Activated CD8-positive, alpha-beta memory T cell treated with anti-CD3 and anti-CD28 coated beads, Interleukin-2, amount 50 U/mL, for 4 hours (primary cell): ENCODE measurements at places on chromosomes 3 and 15.

DNA sequence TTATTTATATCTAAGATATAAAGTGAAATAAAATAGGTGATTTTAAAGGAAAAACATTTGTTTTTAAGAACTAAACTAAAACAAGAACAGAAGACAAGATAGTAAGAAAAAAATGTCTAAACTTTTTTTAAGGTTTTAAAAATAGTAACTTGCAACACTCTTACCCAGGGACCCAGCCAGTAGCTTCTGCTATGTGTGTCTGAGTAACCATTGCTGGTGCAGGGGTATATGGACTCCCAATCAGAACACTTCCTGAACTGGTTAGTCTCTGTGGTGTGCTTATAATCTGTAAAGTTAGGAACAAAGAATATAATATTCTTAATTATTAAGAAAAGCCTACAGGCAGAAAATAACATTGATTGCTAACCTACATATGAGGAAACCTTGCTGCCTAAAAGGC lies 118.4 kb downstream of the ATP1B3 start:
- DNase-seq = no peak

- no peak for DNase-seq
These were observed 26.3 kb downstream of the MRPS11 start for GRCh38 chr15:88493844-88494243.

DNA sequence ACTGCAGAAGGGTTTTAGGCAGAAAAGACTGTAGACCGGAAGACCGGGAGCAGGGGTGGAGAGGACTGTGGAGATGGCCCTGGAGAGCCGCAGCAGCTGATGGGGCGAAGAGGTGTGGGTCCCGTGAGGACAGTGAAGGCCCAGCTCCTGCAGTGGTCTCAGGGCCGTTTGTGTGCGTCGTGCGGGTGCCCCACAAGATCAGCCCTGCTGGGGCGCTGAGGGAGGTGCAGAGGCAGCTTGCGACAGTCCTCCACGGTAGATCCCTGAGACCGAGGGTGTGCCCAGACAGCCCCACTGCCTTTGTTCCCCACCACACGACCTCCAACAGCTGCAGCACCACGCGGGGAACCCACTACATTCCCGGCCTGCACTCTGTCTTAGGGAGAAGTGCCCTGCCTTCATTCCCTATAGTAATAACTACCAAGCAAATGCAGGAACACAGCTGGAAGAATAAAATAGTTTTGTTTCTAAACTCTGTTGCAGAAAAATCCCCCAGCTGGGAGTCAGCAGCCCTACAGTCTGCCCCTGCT lies 19.0 kb upstream of the CRABP1 start:
- no peak for DNase-seq

DNA sequence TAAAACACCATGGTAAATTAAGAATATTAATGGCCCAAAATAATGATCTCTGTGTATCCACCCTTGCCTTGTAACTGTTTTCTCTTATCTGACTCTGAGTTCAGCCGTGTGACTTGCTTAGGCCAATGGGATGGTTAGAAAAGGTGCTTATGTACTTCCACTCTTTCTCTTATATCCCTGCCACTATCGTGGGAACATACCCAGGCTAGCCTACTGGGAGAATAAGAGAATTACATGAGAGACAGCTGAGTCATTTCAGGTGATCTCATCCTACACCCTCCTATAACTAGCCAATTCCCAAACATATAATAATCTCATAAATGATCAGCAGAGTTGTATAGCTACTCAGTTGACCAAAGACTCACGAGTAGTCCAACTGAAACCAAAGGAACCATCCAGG lies 98.3 kb upstream of the ABI3BP start:
- DNase-seq = no peak

GRCh38 chr3:136885357-136886213 lies 23.6 kb downstream of the NCK1 start:
- DNase-seq = no peak

DNA sequence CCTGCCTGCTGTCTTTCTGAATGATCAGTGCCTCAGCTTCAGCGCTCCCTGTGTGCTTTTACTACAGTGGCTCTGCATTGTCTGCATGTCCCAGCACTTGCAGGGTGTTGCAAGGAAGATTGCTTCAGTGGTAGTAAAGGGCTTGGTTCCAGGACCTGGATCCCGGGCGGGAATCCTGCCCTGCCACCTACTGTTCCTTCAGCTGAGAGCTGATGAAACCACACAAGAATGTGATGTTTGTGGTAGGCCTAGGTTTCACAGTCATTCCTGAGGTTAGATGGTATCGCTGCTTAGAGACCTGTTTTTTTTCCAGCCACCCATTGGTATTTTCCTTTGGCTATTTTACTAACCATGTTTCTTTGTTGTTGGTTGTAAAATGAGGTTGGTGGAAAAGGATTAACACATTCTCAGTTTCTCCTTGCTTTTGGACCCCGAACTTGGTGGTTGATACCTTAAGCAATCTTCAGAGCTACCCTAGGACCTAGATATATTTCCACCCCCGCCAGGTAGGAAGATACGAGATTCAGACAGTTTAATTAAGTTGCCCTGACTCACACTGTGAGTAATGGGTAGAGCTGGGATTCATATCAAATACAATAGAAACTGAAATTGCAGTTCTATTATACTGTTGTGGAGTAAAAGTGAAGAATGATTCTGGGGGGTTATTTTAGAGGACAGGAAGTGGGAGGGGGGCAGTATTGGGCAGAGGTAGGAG lies 11.4 kb downstream of the GPR87 start:
- DNase-seq = no peak

DNA sequence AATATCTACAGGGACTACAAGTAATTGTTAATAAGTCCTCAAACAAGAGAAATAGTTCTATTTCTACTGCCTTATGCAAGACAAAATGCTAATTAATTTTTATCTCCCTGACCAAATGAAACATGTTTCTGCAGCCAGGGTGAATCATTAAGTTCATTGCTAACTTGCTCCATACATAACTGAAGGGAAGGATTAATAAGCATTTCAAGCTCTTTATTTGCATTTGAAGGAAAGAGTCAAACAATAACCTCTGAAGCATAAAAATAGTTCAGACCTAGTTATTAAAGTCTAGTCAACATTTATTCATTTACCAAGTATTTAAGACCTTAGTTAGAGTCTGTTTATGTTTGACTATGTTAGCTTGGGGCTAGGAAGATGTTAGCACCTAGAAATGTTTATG lies 120.0 kb downstream of the ATP1B3 start:
- DNase-seq = no peak
